NCI-H1048 (cell line): ENCODE measurements at places on chromosomes 7 and 10.

DNA sequence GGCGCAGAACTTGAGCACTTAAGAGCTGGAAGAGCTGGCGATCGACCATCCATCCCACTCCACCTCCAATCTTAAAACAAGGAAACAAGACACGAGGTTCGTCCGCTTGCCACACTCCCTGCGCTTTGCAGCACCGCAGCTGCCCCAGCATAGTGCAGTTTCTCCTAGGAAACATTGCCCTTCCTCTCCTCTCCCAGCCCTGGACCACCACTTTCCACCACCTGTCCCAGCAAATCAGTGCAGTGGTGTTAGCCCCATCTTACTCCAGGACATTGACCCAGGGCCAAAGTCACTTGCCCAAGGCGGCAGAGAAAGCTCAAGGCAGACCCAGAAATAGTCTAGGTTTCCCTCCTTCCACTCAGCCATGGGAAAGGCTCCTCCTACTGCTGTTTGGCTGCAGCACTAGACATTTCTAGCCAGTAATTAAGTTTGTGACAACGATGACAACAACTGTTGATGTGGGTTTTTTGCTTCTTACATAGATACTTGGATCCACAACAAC, 1.5 kb upstream of the PARD3 start:
- no peak for DNase-seq

GRCh38 chr10:45442251-45442650, 68.2 kb downstream of the ALOX5 start:
- no peak for DNase-seq

- DNase-seq: no peak
Observed at GRCh38 chr10:113045147-113046055, 95.4 kb downstream of the TCF7L2 start.

DNA sequence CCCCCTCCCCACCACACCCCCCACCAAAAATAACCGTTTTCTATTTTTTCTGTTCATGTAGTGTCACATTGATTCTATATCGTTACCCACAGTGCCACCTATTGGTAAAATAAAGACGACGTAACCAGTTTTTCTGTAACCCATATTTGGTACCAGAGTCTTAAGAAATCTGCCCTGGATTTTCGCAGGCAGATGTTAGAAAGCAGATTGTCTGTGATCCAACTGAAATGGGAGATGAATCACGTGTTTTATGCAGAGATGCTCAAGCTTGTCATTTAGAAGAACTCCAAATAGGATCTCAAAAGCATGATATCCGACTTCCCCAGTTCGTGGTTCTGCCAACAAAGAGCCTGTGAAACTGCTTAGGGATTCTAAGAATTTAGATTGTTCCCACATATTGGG, 261.1 kb upstream of the CSTF2T start:
- no peak for DNase-seq

GRCh38 chr7:107233981-107234380, 65.2 kb downstream of the HBP1 start:
- no peak for DNase-seq
